ENCODE measurements at places on chromosomes 3 and 15.

GRCh38 chr3:68893600-68894239 lies 38.6 kb downstream of the TAFA4 start:
- no peak for DNase-seq

DNA sequence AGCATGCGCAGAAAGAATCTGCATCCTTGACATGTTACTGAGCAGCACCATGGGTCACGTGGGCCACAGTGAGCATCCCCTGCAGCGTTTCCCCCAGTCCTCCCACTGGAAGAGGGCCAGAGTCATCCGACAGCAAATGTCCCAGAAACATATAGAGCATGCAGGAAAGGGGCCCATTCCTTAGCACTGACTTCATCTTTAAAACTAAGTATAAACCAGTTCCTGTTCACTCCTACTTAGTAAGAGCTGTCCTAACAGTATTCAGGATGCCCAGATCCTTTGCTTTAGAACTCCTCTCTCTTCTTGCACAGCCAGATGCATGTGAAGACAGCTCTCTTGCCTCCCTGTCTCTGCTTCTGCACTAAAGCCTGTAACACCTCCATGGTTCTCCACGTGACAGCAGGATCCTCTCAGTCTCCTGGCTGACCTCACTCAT lies 79.3 kb upstream of the OXTR start:
- no peak for DNase-seq

DNA sequence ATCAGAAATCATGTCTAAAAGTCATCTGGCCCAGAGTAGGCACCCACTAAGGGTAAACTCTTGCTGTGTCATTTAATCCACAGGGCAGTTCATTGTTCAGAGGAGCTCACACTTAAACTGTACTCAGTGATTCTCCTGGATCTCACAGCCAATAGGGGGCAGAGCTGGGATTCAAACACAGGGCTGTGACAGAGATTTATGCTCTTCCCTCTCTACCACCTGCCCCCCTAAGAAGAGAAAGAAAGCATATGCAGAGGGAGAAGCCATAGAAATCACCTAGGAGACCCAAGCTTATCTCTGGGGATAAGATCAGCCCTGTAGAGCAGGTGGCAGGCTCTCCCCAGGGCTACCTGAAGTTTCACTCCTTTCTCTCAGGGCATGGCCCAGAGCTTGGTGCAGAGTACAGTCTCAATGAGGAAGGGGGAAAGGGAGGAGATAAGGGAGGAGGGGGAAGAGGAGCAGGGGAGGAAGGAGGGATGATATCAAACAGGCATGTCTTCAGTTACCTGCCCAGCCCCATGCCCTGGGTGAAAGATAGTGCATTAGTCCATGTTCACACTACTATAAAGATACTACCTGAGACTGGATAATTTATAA lies 51.8 kb upstream of the ADPGK start:
- no peak for DNase-seq

DNA sequence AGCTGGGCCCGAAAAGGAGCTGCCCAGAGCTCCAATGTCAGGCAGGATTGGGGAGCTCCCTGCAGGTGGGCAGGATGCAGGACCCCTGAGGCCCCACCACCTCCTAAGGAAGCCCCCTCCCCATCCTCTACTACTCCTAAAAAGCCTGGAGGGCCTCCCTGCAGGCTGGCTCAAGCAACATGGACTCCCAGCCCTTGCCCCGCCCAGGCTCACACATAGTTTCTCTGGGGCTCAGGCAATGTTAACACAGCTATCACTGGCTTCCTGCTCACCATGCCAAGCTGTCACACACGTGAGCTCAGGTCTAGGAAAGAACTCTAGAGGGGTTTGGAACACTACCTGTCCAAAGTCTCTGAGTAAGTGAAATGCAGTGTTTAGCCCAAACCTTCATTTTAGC lies 65.4 kb upstream of the ZNF148 start:
- no peak for DNase-seq

GRCh38 chr3:95311272-95311671 lies 1248.4 kb downstream of the NSUN3 start:
- no peak for DNase-seq

DNA sequence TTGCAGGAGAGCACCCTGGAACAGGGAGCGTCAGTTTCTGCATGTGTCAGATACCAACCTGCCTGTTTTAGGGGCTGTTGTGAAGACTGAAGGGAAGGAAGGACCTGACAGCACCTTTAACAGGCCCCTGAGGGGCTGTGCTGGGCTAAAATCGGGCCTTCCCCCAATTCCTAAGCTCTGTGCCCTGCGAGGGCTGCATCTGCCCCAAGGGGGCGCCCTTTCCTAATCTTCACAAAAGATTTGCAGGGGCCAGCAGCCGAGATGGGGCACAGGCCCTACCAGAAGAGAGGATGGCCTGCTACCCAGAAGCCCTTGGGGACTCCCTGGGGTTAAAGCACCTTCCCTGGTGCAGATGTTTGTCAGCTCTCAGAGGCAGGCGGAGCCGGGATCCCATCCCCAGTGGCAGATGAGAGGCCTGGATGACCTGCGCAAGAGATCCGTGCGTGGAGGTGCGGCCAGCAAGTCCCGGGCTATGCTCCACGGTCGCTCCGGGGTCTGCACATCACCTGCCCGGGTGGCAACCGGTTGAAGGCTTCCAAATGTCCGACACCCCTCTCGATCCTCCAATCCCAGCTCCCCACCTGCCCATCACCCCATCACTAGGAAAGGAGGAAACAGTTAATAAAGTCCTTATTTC lies 53.6 kb downstream of the RHCG start:
- DNase-seq: no peak

DNA sequence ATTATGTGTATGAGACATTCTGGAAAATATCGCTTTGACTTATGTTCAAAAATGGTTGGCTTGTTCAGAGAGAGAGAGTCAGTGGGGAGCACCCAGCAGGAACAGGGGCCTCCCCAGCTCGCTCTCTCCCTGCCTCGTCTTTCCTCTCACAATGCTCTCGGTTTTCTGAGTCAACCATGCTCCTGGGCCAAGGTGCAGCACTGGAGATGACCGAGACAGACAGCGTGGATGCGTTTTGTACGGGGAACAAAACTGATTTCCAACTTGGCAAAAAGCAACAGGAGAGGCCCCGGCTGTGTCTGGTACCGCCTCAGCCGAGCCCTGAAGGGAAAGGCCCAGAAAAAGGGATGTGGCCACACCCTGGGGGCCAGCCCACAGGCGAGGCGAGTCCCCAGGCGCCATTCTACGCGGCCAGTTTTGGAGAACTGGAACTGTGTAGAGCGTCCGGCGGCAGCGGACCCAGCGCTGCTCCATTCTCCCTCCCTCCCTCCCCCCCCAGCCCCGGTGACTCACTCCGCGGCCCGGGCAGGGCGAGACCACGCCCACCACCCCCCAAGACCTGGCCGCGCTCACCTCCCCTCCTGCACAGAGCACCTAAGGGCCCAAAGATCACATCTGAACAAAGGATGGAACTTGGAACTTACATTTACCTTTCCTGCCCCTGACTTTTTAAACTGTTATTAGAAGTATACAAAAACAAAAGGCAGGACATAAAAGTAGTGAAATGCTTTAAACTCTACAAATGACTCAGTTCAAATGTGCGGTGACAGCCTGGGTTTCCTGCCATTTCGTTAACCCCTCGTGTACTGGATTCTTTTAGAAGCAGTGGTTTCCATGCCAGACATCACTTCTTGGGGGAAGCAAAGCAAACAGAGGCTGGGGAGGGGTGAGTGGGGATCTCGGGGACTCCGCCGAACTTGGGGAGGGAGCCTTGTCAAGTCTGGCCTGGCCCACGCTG lies 12.7 kb downstream of the ATP10A start:
- no peak for DNase-seq

DNA sequence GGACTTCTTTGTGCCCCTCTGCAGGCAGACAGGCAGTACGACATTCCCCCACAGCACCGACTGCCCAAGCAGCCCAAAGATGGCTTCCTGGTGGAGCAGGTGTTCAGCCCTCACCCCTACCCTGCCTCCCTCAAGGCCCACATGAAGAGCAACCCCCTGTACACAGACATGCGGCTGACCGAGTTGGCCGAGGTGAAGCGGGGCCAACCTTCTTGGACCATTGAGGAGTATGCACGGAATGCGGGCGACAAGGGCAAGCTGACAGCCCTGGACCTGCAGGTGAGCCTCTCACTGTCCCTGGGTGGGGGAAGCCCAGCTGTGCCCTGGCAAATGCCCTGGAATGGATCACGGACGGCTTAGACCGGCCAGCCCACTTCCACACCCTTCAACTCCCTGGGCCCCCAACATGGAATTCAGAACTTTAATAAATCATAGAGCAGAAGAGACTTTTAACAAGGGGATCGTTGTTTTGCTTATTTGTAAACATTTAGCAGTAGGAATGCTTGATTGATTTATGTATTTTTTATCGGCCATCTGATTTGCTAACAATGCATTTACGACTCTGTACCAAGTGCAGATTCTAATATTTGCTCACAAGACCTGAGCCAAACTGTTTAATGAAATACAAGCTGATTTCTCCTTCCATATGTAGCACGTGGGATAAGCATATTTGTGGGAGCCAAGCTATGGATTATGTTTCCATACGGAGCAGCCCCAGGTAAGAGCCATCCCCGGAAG lies 31.1 kb downstream of the MINAR1 start:
- DNase-seq: no peak

DNA sequence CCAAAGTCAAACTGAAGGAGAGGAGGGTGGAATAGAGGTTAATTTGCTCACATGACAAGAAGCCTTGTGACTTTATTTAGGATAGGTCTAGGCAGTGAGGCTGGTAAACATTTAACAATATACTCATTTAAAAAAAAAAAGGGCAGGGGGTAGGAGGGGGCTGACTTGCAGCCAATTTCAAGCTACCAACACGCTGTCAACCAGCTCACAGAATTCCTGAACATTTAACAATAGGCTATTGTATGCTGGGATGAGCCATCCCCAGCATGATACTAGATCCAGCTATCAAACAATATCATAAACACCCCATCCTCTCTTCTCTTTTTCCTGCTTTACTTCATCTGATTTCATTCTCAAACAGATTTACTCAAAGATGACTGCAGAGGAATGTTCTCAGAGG lies 1096.3 kb upstream of the CFAP20DC start:
- DNase-seq: no peak

Data from NCI-H2029 treated with DMSO at 0.1 percent for 48 hours (cell line).